Stimulated activated effector memory CD8-positive, alpha-beta T cell treated with anti-CD3 and anti-CD28 coated beads, Interleukin-12 subunit alpha, Interleukin-12 subunit beta, amount 100 ng/mL, for 72 hours (primary cell): ENCODE measurements at places on chromosomes 5 and 9.

DNA sequence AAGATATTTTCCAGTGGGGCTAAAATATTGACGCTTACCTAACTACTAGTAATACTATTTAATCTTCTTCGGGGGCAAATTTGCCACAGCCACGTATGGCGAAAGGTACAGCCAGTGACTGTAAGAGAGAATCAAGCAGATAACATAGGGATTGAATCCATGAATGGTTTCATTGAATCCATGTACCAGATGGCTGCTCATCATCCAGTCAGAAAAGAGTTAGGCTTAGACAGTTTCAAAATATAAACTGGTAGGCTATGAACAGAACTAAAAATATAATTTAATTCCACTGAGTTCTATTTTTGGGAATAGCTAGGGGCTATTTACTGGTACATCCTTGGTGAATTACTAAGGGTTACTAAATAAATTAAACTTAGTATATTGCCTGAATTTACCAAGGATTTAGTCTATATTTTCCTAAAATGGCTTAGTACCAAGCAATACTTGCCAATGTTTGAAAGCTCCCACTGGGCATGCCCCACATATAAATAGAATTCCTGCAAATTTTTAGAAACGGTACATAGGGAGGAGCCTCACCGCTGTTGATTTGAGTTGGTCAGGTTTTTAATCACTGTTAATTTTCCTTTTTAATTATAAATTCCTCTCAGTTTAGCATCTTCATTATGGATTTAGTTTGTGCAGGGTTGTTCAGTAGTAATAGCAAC is 55.8 kb upstream of the VLDLR start:
- no peak for DNase-seq

DNA sequence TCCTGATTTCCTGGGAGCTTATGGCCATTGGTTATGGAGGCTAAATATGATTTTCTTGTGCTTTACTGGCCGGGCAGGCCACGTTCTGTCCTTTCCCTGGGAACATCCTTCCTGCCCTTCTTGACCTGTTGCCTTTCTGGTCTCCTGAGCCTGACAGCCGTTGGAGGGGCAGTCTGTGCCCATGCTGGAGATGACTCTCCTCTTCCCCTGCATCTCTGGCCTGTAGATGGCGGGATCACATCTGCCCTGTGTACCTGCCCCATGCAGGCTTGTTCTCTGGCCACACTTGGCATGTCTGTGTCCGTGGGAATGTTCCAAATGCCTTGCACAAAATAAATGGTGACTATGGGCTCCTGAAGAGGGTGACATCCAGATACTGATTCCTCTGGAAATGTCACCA is 253.1 kb upstream of the IRX4 start:
- no peak for DNase-seq

DNA sequence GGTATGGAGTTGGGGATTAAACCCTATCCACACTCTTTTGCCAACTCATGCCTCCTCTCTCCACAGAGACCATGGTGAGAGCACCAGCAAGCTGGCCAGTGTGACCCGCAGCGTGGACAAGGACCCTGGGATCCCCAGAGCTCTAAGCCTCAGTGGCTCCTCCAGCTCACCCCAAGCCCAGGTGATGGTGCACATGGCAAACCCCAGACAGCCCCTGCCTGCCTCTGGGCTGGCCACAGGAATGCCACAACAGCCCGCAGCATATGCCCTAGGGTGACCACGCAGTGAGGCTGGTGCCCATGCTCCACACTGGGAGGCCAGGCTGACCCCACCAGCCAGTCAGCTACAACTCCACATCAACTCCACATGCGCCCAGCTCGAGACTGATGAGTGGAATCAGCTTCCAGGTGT is 11.5 kb upstream of the CARD19 start:
- DNase-seq: no peak

GRCh38 chr5:160029540-160030139 is 20.7 kb downstream of the TTC1 start:
- DNase-seq: no peak

DNA sequence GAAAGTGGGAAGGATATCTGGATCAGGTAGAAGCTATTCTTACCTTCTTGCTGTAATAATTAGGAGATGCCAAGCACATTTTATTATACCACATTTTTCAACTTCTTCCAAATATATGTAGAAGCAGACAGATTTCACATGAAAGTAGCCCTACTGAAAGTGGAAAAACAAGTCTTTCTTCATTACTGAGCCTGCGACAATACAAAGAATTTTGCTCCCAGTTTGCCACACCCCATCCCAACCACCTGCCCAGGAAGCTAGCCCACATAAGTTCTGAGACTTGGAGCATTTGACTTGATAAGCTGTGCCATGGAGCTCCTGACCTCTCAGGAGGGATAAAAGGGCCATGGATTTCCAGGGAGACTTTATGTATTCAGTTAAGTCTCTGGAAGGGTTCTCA is 249.1 kb upstream of the ADCY2 start:
- no peak for DNase-seq

GRCh38 chr9:130041648-130042405 is 1.2 kb downstream of the FNBP1 start:
- no peak for DNase-seq

GRCh38 chr9:93118863-93119702 is 15.0 kb downstream of the NINJ1 start:
- DNase-seq: no peak

DNA sequence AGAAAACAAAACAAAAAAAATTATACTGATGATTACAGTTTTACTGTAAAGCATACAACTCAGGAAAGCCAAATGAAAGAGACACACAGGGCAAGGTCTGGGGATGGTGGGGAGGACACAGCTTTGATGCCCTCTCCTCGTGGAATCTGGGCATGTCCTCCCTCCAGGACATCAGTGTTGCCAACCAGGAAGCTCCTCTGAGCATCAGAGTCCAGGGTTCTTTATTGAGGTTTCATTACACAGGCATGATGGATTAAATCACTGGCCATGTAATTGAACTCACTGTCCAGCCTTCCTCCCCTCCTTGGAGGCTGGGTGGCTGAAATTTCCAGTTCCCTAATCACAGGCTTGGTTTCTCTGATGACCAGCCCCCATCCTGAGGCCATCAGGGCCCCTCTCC is 89.6 kb upstream of the MIER3 start:
- no peak for DNase-seq

DNA sequence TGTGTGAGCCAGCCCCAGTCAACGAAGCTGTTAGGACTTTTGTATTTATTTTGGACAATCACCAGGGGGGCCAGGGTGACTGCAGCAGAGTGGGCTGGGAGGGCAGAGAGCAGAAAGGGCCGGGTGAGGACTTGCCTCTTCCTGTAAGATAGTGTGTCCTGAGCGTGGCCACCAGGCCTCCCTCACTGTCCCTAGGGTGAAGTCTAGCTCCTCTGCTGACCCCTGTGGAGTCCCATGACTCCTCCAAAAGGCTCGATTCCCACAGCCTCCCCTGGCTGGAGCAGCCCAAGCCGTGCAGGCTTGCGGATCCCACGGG is 147.8 kb downstream of the RXRA start:
- no peak for DNase-seq

GRCh38 chr5:61758711-61759110 is 426.7 kb downstream of the ZSWIM6 start:
- no peak for DNase-seq

GRCh38 chr5:91272858-91273257 is 110.3 kb downstream of the ARRDC3 start:
- DNase-seq: no peak
